ENCODE measurements at places on chromosomes 2 and 18. TPM values are rescaled to one million over a fixed set of nuclear protein-coding genes. Genes with fewer than 3 reads are reported as not detected.

- no peaks in the 10 kb centered on the region for H3K27me3 ChIP-seq
- peaks cover 6% of the 10 kb centered on the region for H3K4me1 ChIP-seq
- DNase-seq = no peak
- H3K36me3 ChIP-seq = no peaks in the 10 kb centered on the region
- H3K27ac ChIP-seq = no peak overlapping the region
These were observed 34.3 kb downstream of the CRACDL start for GRCh38 chr2:98901702-98902101.

DNA sequence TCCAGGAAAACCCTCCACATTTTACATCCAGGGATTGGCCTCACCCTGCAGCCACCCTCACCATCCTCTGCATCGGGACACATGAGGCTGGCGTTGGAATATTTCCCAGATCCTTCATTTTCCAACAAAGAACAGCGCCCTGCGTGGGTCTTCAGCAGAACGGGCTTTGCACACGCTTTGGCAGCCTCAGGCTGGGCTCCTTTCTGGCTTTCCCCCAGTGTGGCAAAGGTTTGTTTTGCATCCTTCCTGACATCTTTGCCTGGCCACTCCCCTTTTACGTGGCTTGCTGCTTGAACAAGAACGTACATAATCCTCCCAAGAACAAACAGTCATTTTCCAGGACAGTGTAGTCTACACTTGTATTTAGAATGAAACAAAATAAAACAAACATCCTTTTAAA, 25.6 kb upstream of the GREB1 start:
- no peak overlapping the region for H3K4me3 ChIP-seq
- no peaks in the 10 kb centered on the region for H3K27me3 ChIP-seq
- peak overlapping the region; percentile 40 for H3K27ac ChIP-seq
- no peaks in the 10 kb centered on the region for H3K36me3 ChIP-seq
- H3K4me1 ChIP-seq = peaks cover 9% of the 10 kb centered on the region
- DNase-seq = peak; percentile 60

- H3K4me1 ChIP-seq = no peaks in the 10 kb centered on the region
- peak overlapping the region; percentile 54 for H3K27ac ChIP-seq
- no peak overlapping the region for H3K4me3 ChIP-seq
- peaks cover 19% of the 10 kb centered on the region for H3K36me3 ChIP-seq
- no peak for DNase-seq
These were observed 21.4 kb downstream of the GRHL1 start for GRCh38 chr2:9972621-9973479.

DNA sequence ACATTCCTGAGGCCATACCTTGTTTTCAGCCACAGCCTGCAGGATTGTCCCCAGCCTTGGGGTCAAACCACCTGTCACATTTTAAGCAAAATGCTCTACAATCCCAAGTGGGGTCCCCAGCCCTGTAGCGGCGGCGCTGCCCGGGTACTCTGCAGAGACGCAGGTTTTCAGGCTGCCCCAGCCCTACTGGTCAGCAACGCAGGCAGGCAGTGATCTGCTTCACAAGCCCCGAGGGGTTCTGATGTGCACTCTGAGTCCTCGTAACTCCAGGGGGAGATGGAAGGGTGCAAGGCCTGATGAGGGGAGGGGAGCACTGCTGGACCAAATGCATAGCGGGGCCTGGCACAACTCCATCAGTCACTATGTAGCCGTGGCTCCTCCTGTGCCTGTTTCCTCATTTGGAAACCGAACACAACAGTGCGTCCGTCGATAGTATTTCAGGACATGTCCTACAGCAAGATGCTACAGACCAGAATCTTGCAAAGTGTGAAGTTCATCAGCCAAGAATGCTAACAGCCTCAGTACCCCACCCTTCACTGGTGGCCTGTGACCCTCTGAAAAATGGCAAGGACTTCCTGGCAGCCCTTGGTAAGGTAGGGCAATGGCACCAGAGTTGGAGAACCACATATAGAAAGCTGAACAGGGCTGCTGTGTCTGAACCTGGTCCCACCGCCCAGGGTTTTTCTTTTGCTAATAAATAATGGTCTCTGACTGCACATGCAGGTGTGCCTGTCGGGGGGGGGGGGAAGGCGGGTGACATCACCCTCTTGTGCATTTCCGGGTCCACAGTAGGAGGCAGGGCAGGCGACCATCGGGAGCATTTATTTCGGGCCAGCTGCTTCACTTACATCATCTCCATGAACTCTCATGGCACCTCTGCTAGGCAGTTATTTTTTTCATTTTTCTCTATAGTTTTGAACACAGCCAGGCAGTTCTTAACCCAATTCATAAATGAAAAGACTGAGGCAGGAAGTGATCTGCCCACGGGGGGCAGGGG, 50.6 kb upstream of the TFCP2L1 start:
- H3K27ac ChIP-seq = no peak overlapping the region
- H3K36me3 ChIP-seq = peaks cover 23% of the 10 kb centered on the region
- H3K4me3 ChIP-seq = no peak overlapping the region
- H3K27me3 ChIP-seq = no peaks in the 10 kb centered on the region
- no peaks in the 10 kb centered on the region for H3K4me1 ChIP-seq

Gene RAB27B
- 13.3 TPM for total RNA-seq
